D721Med (cell line): ENCODE measurements at places on chromosomes 1 and 21.
A peak's percentile ranks its signal among the peaks of the same experiment; 100 is the strongest.

- no peak for DNase-seq
These were observed 20.0 kb downstream of the SERTAD4 start for GRCh38 chr1:210252621-210253051.

- no peak for DNase-seq
These were observed 919 bp downstream of the MCL1 start for GRCh38 chr1:150578272-150579109.

- DNase-seq: no peak
These were observed 1.2 kb downstream of the PIGP start for GRCh38 chr21:37071561-37072273.

- peak; percentile 48 for DNase-seq
These were observed at the start of gene NMNAT2 for GRCh38 chr1:183417772-183418491. Gene NMNAT2, minus strand, starts transcription at chr1:183418380. Its CDS starts 113 bp downstream, at chr1:183418267.

GRCh38 chr1:30879126-30879786, 29.3 kb downstream of the SDC3 start:
- no peak for DNase-seq

DNA sequence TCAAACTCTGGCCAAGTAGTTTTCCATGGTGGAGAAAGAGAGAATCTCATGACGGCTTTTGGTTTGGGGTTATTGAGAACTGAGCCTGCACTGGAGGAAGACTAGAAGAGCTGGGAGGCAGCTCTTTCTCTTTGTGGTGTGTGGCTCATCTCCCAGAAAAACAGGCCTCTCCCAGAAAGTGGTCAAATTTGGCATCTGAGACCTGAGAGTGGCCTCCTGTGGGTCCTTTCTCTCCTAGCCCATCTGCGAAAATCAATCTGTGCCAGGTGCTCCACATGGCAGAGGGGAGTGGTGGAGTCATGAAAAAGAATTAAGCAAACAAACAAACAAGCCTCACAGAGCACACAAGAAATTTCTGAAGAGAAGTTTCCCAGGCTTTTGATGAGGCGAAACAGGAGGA, 305.0 kb downstream of the ST6GALNAC3 start:
- no peak for DNase-seq

DNA sequence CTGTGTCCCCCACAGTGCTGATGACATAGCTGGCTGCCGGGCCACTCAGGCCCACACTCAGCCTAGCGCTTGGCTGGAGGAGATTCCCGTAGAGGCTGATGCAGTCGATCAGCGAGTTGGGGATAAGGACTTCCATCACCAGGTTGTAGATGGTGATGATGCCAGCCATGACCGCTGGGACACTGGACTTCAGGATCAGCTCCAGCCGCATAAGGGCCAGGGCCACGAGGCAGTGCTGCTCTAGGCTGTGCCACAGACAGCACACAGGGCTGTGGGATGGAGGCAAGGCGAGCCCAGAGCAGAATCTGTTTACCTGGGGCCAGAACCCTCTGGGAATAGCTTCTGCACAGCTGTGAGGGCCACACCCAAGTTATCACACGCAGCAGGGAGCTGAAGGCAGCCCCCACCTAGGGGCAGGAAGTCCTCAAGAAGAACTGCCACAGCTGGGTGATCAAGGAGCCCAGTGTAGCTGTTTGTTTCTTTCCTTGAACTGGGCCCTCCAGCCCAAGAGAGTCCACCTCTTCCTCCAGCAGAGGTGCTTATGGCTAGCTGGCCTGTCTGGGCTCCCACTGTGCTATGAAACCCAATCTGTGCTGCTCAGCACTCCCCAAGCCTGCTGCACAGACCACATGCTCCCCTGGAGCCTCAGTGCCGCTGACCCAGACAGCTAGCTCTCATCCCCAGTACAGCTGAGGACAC, 6.2 kb downstream of the SLC2A1 start:
- no peak for DNase-seq

DNA sequence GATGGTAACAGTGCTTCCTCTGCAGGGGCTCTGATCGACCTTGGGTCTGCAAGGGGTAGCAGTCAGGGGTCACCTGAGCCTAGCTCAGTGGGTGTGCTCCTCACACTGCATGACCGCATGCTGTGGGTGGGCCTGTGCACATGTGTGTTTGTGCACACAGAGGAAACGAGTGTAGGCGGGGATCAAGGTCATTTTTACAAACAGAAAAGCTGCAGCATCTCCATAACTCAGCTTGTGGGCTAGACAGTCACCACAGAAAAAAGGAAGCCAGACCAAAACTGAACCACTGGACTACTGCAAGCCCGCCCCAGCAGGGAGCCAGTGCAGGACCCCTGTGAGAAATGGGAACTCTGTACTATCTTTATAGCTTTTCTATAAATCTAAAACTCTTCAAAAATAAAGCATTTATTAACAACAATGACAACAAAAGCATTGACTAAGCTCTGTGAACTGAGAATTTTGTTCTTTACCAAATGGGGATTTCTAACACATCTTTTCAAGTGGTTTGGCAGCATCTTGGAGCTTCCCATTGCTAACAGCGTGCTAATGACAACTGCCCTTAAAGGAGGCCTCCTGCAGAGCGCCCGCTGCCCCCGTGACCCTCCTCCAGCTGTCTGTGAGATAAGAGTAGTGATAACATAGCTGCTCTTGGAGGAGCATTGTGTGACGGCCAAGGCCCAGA, 19.9 kb upstream of the NEK2 start:
- DNase-seq: no peak

GRCh38 chr1:67802565-67802964, 30.7 kb downstream of the GNG12 start:
- DNase-seq: no peak

GRCh38 chr1:113808450-113809195, 3.7 kb downstream of the RSBN1 start:
- DNase-seq: no peak

DNA sequence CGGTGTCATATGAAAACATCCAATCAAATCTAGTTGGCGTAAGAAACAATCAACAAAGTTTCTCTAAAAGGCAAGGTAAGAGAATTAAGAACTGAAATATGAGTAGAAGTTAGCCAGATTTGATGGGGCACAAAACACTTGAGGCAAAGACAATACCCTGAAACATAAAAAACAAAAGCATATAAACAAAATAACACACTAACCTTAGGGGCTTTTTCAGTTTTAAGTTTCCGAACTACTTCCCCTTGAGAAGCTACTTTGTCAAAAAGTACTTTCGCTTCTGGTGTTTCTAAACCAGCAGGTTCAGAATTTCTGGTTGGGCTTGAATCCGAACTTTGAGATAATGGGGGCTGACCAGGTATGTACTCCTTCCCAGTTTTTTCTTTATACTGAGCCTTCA, 57.9 kb downstream of the EPRS1 start:
- no peak for DNase-seq

DNA sequence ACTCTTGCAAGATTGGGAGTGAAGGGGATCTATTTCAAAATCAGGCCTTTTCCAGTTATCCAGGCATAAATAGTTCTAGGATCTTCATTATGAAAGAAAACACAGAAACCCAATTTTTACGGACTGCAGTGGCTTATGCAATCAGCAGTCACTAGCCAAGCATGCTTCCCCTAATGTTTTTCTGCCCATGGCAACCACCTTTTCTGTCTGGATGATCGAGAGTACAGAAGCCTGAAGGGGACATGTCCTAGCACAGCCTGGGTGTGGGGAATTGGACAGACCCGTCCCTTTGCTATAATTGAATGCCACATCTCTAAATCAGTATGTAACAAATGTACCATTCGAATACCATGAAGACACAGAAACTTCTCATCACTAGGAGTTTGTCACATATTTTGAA, 29.8 kb upstream of the NCAM2 start:
- no peak for DNase-seq

- no peak for DNase-seq
These were observed 75.3 kb downstream of the PEX14 start for GRCh38 chr1:10549904-10550664.

- no peak for DNase-seq
These were observed 17.6 kb upstream of the ARF1 start for GRCh38 chr1:228064741-228065542.

- no peak for DNase-seq
These were observed 33.9 kb downstream of the CAPN9 start for GRCh38 chr1:230781131-230781530.

GRCh38 chr1:89607156-89607555, 25.8 kb upstream of the LRRC8C start:
- DNase-seq: no peak
